Mesenteric fat pad (tissue), 1 donor: ENCODE measurements at places on chromosomes 16 and 17. TPM values are rescaled to one million over a fixed set of nuclear protein-coding genes. Genes with fewer than 3 reads are reported as not detected.

The KRTAP1-5 gene
- not detected for total RNA-seq

- DNase-seq: no peak
These were observed 13.4 kb downstream of the WFDC1 start for GRCh38 chr16:84308120-84308519.

DNA sequence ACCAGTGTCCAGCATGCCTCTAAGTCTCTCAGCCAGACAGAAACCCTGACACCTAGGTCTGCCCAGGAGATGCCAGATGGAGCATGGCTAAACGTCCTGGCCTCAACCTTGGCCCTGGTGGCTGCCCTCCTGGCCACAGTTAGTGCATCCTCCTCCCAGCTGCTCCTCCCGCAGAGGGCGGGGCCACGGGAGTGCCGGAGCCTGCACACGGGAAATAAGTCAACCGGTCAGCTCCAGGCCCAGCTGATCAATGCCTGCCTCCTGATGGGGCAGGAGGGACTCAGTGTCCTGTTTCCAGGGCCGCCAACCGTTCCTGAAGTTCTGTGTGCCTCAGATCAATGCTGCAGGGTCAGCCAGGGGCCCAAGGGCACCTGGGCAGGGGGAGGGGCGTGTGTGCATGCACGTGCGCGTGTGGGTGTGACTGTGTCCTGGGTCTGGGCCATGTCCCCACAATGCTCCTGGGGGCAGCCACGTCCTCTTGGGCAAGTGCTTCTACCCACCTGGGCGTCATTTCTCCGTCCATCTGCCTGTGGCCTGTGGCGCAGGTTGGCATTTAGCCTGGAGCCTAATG, 4.6 kb upstream of the KCNJ12 start:
- DNase-seq: no peak

GRCh38 chr16:85082173-85083050, 29.9 kb downstream of the CIBAR2 start:
- DNase-seq: no peak
